ENCODE measurements at places on chromosomes 12 and 14. TPM values are rescaled to one million over a fixed set of nuclear protein-coding genes. Genes with fewer than 3 reads are reported as not detected.

MSRB3 gene
- total RNA-seq: 0.33 TPM

ART4 gene
- total RNA-seq: not detected

KLRD1 gene
- 24.4 TPM for total RNA-seq

CBLN3 gene
- 5.0 TPM for total RNA-seq

GRCh38 chr14:100762089-100762515, 35.4 kb downstream of the DLK1 start:
- DNase-seq: no peak
- H3K36me3 ChIP-seq: no peaks in the 10 kb centered on the region
- no peak overlapping the region for H3K27ac ChIP-seq
- H3K4me1 ChIP-seq: no peaks in the 10 kb centered on the region
- no peaks in the 10 kb centered on the region for H3K27me3 ChIP-seq

DNA sequence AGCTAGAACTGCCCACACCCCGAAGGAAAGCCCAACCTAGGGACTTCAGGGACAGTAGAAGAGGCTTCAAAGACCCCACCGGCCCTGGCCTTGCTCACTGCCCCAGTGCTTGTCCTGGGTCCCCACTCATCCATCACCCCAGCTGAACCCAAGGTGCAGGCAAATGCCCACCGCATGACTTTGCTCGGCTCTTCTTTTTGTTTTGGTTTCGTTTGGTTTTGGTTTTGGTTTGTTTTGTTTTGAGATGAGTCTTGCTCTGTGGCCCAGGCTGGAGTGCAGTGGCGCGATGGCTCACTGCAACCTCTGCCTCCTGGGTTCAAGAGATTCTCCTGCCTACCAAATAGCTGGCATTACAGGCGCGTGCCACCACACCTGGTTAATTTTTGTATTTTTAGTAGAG, 9.0 kb downstream of the CCDC85C start:
- no peak for DNase-seq
- peak overlapping the region; percentile 58 for H3K27ac ChIP-seq
- H3K36me3 ChIP-seq: no peaks in the 10 kb centered on the region
- H3K4me1 ChIP-seq: peaks cover 17% of the 10 kb centered on the region
- no peaks in the 10 kb centered on the region for H3K27me3 ChIP-seq
- no peak overlapping the region for H3K4me3 ChIP-seq

DNA sequence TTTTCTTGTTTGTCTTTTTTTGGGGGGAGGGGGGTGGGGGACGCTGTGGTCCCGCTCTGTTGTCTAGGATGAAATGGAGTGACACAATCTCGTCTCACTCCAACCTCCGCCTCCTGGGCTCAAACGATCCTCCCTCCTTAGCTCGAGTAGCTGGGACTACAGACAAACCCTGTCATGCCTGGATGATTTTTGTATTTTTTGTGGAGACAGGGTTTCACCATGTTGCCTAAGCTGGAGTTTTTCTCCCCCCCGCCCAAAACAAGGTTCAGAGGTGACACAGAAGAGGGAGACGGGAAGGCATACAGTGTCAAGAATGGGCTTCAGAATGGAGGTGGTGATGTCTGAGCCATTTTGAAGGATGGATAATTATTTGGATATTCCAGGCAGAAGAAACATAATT, 116.9 kb upstream of the ATF1 start:
- H3K27me3 ChIP-seq: no peaks in the 10 kb centered on the region
- H3K4me3 ChIP-seq: no peak overlapping the region
- DNase-seq: no peak
- no peaks in the 10 kb centered on the region for H3K4me1 ChIP-seq
- peaks cover 7% of the 10 kb centered on the region for H3K36me3 ChIP-seq

DNA sequence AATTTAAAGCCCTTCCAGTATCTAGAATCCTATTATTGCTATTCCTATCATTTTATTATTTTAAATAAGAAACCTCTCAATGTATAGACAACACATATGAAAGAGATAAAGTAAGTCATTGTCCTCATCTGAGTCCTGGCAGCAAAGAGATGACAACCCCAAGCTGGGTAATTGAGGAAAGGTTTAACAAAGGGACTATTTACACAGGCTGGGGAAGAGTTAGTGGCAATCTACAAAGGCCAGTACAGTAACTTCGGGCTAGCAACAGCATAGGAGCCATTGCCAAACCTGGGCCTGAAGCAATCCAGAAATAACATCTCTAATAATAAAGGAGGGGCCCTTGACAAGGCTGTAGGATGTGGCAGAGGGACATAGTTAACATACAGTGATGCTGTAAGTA, 11.2 kb downstream of the PDE6H start:
- no peaks in the 10 kb centered on the region for H3K27me3 ChIP-seq
- DNase-seq: no peak
- H3K36me3 ChIP-seq: no peaks in the 10 kb centered on the region
- H3K4me1 ChIP-seq: peaks cover 18% of the 10 kb centered on the region
- H3K4me3 ChIP-seq: no peak overlapping the region

GRCh38 chr14:53537422-53538315, 384.5 kb upstream of the DDHD1 start:
- no peaks in the 10 kb centered on the region for H3K27me3 ChIP-seq
- DNase-seq: no peak
- no peak overlapping the region for H3K27ac ChIP-seq
- no peaks in the 10 kb centered on the region for H3K4me1 ChIP-seq

DNA sequence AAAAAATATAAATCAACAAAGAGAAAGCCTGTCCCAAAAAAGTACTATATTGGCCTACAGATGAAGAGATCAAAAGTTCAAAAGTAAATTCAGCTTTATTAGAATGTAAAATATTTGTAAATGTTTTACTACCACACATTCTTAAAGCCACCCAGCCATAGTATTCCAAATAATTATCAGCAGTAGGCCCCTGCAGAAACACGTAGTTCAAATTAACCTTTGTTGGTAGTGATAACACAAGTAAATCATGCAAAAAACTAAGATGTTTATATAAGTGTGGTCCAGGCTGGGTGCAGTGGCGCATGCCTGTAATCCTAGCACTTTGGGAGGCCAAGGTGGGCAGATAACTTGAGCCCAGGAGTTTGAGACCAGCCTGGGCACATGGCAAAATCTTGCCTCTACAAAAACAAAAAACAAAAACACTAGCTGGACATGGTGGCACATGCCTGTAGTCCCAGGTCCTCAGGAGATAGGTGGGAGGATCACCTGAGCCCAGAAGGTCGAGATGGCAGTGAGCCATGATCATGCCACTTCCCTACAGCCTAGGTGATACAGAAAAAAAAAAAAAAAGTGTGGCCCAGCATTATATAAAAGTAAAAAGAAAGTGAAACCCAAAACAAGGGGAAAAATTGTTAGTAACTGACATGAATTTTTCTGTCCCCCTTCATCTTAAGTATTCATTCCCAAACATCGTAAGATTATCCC, 17.9 kb downstream of the SPTLC2 start:
- no peak overlapping the region for H3K4me3 ChIP-seq
- H3K36me3 ChIP-seq: peaks cover 3% of the 10 kb centered on the region
- no peaks in the 10 kb centered on the region for H3K27me3 ChIP-seq
- H3K27ac ChIP-seq: peak overlapping the region; percentile 73

DNA sequence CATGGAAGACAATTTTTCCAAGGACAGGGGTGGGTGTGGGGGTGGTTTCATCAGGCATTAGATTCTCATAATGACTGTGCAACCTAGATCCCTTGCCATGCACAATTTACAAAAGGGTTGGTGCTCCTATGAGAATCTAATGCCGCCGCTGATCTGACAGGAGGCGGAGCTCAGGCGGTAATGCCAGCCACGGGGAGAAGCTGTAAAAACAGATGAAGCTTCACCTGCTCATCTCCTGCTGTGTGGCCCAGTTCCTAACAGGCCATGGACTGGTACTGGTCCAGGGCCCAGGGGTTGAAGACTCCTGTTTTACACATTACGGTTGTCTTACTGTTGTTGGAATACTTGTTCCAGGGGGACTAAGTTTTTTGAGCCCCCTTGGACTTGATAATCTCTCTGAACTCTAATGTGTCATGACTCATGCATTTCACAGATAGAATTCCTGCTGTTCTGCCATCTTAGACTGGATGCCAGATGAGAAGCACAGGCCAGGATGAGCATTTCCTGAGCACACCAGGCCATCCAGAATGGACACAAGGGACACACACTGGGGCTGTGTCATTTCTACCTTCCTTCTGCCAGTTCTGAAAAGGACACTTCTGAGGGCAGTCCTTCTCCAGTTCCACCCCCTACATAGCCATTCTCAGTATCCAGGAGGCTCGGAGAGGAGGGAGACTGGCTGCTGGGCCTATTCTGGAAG, 5.8 kb downstream of the PLEKHD1 start:
- no peak for DNase-seq
- no peaks in the 10 kb centered on the region for H3K36me3 ChIP-seq
- H3K4me3 ChIP-seq: no peak overlapping the region
- no peaks in the 10 kb centered on the region for H3K27me3 ChIP-seq

- peaks cover 8% of the 10 kb centered on the region for H3K4me1 ChIP-seq
- DNase-seq: no peak
- H3K27ac ChIP-seq: peak overlapping the region; percentile 33
These were observed 30.3 kb upstream of the IFNG start for GRCh38 chr12:68189821-68190242.

DNA sequence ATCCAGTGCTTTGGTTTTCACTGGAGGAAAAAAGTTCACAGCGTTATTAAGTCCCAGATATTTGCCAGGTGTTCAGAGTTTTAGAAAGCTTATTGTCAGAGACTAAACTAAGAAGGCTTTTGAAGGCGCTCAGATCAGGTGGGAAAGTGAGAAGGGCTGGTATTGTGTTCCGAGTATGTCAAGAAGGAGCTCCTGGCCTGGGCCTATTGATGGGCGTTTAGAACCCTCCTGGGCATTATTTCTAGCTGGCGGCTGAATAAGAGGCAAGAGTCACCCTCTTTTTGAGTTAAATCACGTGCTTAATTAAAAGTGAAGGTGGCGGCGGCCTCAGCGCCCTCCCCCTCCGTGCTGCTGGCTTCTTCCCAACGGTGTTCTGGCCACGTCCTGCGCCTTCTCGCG, 20.9 kb upstream of the GNS start:
- DNase-seq: no peak
- peaks cover 18% of the 10 kb centered on the region for H3K27me3 ChIP-seq
- H3K27ac ChIP-seq: no peak overlapping the region
- no peaks in the 10 kb centered on the region for H3K36me3 ChIP-seq
